ENCODE measurements at places on chromosomes 2 and 18.
A peak's percentile ranks its signal among the peaks of the same experiment; 100 is the strongest.

DNA sequence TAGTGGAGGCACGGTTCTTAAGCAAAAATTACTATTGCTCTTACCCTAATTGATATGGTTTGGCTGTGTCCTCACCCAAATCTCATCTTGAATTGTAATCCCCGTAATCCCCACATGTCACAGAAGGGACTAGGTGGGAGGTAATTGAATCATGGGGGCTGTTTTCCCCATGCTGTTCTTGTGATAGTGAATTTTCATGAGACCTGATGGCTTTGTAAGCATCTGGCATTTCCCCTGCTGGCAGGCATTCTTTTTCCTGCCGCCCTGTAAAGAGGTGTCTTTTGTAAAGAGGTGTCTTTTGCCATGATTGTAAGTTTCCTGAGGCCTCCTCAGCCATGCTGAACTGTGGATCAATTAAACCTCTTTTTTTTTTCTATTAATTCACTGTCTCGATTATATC lies 1691.8 kb upstream of the SLC39A10 start:
- no peak for DNase-seq

DNA sequence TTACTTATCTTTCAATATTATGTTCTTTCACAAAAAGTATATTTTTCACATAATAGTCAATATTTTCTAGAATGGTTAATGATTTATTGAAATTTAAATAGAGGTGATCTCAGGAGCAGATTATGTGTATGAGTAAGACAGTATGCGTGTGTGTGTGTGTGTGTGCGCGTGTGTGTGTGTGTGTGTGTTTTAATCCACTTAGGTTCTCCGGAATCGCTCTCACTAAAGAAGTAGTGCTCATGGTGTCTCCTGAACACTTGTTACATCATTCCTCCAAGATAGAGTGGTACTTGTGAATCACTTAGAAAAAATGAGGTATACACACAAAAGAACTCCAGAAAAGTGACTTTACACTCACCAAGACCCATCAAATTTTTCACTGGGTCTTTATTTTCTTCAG lies 91.0 kb upstream of the KCNH7 start:
- DNase-seq: no peak

DNA sequence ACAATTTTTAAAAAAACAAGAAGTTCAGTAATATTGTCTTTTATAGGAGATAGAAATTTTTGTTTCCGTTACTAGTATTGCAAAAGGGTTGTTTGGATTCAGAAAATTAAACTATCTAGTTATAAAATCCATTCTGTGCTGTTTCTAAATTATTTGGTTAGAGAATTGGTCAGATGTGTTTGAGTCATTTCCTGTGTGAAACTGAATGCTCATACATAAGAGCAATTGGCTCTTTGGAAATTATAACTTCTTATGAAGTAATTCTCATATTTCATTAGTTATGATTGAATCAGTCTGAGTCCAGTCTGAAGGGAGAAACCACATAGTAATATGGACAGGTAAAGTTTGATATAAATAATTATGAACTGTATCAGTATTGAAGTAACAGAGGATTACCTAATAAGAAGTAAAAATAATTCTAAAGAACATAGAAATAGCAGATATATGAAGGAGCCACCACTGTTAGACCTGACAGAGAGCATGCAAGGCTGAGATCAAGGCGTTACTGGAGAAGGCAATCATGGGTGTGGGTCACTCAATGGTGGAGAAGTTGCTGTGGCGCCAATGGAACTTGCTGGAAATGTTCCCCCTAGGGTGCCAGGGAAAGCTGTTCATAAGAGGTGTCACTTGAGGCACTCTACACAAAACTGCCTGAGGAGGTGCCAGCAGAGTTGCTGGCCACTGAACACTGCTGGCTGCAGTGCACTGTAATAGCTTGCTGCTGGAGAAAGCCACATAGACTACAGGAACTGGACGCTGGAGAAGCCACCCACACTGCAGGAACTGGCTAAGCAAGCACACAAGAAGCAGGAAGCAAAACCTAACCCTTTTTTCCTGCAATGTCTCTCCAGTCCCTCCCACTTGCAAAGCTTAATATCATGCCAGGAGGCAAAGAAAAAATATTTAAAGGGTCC lies 18.0 kb upstream of the FAP start:
- peak; percentile 78 for DNase-seq

GRCh38 chr2:118580651-118581050 lies 266.8 kb downstream of the EN1 start:
- no peak for DNase-seq

DNA sequence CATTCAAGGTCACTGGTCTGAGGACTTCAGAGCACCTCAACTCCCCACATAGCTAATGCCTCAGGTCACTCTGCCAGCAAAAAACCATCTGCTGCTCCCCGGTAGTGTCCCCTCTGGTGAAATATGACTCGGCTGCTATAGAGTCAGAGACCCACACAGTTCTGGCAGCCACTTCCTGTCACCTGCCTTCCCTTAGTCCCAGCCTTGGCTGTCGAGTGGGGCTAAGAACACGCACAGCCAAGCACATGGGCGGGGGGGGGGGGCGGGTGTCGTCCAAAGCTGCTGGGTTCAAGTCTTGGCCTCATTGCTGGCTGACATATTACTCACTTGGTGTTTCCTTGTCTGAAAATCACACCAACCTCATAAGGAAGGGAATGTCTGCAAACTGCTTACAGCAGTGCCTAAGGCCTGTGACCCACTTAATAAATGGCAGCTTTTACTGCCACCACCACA lies 37.5 kb downstream of the POLR1A start:
- DNase-seq: no peak

GRCh38 chr2:197388866-197389587 lies 45.8 kb downstream of the SF3B1 start:
- DNase-seq: no peak

GRCh38 chr2:180655842-180656454 lies 324.5 kb upstream of the UBE2E3 start:
- no peak for DNase-seq
